GM19239 (cell line): ENCODE measurements at places on chromosomes 1 and 21.

GRCh38 chr1:160548960-160549664 lies 26.1 kb upstream of the SLAMF6 start:
- no peak for DNase-seq

- peak; percentile 64 for DNase-seq
Observed at GRCh38 chr1:17494114-17494729, 45.3 kb upstream of the ARHGEF10L start.

DNA sequence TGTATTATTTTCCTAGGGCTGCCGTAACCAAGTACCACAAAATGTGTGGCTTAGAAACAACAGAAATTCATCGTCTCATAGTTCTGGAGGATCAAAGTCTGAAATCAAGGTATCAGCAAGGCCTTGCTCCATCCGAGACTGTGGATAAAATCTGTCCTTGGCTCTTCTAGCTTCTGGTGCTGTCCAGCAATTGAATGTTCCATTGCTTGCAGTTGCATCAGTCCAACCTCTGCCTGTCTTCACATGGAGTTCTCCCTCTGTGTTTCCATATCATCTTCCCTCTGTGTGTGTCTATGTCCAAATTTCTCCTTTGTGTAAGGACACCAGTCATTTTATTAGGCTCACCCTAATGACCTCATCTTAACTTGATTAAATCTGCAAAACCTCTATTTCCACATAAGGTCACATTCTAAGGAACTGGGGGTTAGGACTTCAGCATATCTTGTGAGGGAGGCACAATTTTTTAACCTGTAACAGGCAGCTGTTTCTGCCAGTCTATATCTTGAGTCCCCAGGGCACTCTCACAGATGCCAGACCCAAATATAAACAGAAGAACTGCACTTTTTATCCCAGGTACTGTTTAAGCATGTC lies 84.2 kb downstream of the ERG start:
- no peak for DNase-seq

GRCh38 chr1:77888781-77889642 lies 588 bp downstream of the NEXN start:
- DNase-seq = peak; percentile 12

DNA sequence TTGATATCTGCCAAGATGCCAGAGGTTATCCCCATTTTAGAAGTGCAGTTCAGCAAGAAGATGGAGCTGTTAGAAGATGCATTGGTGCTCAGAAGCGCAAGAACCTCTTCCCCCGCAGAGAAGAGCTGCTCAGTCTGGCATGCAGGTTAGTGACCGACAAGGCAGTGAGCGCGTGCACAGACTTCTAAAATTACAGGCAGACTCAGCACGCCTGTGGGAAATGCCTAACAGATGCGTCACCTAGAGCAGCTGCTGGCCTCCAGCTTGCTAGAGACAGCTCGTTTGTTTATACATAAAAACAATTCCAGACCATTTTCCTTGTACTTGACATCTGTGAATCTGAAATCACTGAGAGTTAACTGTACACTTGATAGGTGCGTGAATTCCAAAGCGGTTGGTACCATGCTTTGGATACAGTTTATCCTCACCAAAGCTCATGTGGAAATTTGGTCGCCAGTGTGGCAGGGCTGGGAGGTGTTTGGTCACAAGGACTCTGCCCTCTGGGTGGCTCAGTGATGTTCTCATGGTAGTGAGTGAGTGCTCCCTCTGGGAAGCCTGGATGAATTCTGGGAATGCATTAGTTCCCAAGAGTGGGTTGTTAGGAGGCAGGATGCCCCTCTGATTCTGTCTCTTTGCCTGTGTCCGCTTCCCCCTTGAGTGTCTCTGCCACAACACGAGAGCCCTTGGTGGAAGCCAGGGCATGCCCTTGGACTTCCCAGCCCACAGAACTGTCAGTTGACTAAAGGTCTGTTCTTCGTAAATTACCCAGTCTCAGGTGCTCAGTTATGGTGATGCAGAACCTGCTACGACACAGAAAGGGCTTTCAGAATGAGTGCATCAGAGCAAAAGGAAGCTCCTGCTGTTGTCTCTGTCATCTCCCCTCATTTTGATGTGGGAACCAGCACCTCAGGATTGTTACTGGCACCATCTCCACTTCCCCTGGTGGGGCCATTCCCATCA lies 24.4 kb downstream of the SNAP47 start:
- DNase-seq = no peak

DNA sequence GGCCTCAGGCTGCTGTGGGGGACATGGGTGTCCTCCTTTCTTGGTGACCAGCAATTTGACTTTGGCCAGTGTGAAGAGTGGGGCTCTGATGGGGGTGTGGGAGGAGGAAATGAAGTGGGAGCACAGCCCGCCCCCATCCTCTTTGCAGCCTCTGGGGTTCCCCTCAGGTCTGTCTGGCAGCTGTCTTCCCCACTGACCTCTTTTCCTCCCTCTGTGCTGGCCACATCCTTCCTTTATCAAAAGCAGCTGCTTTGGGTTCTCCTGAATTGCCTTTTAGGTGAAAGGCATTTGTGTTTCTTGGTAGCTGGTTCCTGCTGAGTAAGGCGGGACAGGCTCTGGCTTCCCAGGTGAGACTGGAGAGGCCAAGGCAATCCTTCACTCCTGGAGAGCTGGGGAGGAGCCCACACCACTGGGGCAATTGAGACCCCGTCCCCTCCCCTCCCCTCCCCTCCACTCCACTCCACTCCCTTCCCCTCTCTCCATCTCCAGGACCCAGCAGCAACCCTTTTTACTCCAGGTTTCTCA lies 24.9 kb downstream of the PCAT6 start:
- no peak for DNase-seq

GRCh38 chr1:46062651-46063319 lies 69.6 kb downstream of the PIK3R3 start:
- no peak for DNase-seq

- no peak for DNase-seq
Observed at GRCh38 chr1:9825093-9826074, 1.6 kb upstream of the CLSTN1 start.

DNA sequence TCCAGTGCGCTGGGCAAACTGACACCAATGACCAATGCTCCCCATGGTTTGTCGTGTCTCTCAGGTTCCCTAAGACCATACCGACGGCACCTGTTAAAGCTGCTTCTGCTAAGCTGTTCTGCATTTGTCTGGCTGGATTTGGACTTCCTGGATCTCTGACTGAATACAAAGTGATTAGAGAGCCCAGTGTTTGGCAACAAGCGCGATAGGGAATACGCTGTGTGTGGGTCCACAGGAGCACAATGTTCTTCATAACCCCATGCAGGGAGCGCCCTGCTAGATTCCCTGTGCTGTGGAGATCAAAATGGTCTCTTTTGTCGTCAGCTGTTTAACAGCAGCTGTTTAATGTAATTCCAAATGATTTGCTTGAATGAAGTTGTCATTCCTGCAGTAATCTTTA lies 26.0 kb upstream of the ESRRG start:
- DNase-seq = no peak

GRCh38 chr1:6675941-6676340 lies 25.7 kb downstream of the DNAJC11 start:
- DNase-seq = no peak

- no peak for DNase-seq
Observed at GRCh38 chr1:202397256-202397655, 48.8 kb downstream of the PPP1R12B start.
